ENCODE measurements at places on chromosomes 12 and 14.

GRCh38 chr12:103855896-103856657 lies 15.0 kb upstream of the NT5DC3 start:
- DNase-seq = no peak

DNA sequence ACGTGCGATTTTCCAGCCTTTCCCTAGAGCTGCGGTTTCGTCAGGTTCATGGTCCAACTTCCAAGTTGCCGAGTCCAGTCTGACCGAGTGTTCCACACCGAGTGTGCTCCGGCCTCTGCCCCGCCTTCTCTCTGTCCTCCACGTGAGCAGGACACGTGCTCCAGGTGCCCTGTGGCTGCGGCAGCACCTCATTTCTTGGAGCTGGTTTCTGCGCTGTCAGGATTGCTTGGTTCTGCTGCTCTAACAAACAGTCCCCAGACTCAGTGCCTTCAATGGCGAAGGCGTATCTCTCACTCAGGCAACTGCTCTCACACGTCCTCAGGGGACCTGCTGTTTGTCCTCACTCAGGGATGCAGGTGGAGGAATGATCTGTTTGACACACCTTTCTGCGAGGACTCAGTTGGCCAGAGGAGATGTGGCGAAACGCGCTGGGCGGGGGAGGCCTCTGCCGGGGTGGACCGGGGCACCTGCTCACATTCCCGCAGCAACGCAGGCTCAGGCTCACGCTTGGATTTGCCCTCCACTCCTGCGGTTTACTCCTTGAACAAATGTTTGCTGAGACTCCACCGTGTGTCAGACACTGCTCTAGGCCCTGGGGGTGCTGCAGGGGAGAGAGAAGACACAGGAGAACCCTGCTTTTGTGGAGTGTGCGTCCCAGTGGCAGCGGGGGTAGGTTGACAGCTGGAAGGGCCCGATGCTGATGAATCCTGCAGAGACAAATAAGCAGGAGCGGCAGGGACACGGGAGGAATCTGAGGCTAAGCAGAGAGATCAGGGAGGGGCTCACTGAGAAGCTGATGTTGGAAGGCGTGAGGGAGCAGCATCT lies 63.4 kb upstream of the FBRSL1 start:
- no peak for DNase-seq

DNA sequence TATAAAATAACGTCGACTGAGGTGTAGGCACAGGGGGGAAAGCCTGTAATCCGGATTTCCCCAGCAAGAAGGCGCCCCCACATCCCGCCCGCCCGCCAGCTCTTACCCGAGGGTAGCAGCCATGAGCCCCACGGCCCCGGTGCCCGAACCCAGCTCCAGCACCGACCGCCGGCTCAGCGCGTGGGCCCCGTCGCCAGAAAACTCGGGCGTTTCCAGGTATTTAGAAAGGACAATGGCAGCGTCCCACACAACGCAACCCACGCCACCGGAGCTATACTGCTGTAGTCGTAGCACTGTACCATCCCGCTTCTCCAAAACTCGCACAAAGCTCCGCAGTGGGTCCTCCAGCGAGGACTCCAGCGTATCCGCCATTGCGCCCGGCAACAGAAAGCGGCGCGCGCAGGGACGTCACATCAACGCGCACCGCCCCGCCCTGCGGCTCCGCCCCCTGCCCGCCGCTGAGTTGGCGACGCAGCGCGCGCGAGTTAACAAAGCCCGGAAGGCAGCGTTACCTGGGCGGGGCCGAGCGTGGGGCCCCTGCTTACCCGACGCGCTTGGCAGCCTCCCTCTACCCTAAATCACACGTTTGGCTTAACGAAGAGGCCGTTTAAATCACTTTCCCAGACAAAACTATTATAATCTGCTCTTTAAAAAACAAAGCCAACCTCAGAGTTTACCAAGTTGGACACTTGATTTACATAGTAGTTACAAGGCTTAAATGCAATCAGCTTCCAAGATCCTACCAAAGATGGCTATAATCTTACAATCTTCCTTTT lies at the start of gene VCPKMT:
Gene VCPKMT (minus strand): TSS at position 392 of the 776 bp plus-strand sequence. CDS start 20 bp downstream, at position 372.
- DNase-seq = peak; percentile 96

DNA sequence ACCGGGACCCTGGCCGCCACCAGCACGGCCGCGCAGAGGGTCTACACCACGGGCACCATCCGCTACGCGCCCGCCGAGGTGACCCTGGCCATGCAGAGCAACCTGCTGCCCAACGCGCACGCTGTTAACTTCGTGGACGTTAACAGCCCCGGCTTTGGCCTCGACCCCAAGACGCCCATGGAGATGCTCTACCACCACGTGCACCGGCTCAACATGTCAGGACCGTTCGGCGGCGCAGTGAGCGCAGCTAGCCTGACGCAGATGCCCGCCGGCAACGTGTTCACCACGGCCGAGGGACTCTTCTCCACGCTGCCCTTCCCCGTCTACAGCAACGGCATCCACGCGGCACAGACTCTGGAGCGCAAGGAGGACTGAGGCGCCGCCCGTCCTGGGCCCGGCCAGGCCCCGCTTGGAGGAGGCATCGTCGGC lies 150.1 kb downstream of the EGLN3 start:
- no peak for DNase-seq

DNA sequence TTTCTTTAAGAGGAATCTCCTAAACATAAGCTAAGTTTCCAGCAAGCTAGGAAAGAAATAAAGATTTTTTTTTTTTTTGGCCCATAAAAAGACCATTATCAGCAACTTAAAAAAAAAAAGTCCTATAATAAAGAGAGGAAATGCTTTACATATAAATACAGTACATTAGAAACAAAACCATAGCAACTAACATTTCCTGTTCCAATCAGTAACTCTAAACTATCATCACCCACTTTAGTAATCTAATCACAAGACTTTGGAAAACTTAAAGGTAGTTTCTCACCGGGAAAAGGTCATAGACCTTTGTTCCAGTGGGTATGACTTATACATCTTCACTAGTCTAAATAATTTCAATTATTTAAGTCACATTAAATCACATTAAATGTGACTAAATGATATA lies 11.1 kb downstream of the SPTSSA start:
- DNase-seq = no peak

GRCh38 chr14:68372368-68372767 lies 420.5 kb downstream of the ZFP36L1 start:
- no peak for DNase-seq

DNA sequence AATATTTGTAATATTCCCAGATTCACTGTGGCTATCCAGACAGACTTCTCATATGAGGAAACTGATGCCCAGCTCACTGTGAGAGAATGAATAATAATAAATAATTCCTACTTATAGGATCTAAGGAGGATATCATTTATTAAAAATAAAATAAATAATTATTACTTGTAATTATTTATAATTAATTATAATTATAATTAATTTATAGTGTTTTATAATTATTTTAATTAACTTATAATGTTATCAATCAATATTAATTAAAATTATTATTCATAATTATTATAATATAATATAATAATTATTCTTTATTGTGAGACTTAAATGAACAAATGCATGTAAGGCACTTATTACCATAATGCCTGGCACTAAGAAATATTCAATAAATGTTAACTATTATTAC lies 192.8 kb downstream of the GALC start:
- DNase-seq = no peak

DNA sequence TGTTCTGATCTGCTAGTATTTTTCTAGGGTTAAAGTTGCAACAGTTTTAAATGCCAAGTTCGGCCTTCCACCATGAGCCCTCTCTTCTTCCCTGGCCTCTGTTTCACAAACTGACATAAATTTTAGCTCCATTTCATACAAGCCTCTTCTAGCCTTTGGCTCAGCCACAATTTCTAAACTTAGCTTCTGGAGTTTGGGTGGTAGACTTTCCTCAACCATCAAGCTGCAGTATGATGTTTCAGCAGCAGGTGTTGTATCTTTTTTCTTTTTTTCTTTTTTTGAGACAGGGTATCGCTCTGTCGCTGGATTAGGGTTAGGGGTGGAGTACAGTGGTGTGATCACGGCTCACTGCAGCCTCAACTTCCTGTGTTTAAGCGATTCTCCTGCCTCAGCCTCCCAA lies 29.4 kb downstream of the SETD3 start:
- no peak for DNase-seq

DNA sequence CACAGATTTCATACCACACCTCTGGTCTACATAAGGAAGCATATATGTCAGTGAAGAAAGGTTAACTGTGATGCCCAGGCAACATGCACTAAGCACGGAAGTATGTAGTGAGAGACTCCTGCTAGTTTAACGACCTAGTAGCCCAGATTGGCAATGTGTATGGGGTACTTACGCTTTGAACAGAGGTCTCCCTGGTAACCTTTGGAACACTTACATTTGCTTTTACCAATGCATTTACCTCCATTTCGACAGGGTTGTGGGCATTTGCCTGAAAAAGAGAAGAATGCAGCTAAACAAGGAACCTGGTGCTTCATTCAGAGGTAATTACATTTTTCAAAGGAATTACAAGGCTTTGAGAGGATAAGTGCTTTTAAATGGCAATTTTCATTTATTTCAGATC lies 65.2 kb downstream of the WIF1 start:
- DNase-seq = peak; percentile 15

GRCh38 chr12:119910586-119910985 lies 33.5 kb upstream of the CIT start:
- DNase-seq = no peak

DNA sequence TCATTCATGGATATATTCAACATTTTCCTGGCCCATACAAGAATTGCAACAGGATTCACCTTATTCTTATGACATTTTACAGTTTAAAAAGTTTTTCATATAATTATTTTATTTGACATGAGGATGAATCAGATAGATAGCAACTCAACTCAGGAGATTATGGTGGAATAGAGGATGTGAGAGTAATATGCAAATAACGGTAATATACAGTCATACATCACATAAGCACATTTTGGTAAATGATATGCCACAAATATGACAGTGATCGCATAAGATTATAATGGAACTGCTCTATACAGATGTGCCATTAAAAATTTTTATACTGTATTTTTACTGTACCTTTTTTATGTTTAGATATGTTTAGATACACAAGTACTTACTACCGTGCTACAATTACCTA lies 24.1 kb upstream of the CRADD start:
- no peak for DNase-seq

- DNase-seq = no peak
Measured at GRCh38 chr12:34215213-34215892, 193.1 kb downstream of the ALG10 start.

GRCh38 chr12:112820796-112821195 lies 29.2 kb downstream of the RPH3A start:
- no peak for DNase-seq

DNA sequence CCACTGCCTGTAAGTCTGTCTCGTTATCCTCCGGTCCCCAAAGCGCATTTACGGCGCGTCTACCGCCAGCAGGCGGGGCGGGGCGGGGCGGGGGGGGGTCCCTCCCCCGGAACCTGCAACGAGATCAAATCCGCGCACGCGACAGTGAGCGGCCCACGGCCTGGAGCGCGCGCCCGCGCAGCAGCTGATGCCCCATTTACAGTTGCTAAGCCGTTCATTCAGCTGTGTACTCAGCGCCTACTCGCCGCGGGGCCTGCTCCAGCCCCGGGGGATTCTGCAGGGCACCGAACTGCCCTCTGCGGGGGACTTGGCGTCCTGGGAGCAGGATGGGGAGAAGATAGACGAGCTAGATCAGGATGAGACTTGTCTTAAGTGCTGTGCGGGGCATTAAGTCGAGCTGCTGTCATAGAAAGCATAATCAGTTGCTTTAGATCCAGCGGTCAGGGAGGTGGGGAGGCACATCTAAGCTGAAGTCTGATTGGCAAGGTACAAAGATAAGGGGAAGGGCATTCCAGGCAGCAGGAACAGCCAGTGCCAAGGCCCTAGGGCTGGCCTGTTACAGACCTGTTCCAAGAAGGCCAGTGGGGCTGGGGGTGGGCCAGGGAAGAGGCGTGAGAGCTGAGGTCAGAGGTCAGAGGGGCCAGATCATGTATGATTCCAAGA lies 1.4 kb upstream of the CCDC85C start:
- peak; percentile 71 for DNase-seq

DNA sequence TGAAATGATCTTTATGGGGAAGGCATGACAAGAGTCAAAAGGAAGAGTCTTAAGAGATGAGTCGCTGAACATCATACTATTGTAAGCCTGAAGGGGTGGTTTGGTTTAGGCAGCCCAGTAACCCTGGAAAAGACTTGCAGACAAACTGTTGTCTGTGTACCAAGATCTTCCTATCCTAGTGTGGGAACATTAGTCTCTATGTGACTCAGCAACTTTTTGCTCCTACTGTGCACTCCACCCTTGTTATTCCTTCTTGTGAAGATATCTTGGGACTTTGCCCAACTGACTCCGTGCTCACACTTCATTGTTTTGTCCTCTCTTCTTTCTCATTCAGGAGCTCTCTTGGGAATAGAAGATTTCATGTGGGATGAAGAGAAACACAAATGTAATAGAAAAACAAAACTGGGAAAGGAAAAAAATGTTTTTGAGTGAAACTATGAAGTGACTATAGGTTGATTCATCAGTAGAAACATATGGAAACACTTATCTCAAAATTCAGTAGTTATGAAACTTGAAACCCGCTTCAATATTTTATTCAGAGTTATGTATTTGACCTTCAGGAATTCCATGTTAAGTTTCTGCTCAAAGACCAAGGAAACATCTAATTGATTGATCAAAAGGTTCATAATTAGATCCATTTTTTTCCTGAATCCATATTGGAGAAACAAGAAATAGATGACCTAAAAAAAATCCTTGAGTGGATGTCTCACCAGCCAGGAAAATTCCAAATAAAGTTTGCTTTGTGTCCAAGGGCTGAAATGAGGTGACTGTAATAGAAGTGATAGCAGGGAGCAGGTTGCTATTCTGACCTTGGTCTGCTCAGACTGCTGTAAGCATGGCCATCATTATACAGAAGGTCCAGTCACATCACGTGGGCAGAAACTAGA lies 67.2 kb downstream of the BTG1 start:
- no peak for DNase-seq

GRCh38 chr12:2080604-2081003 lies 27.8 kb downstream of the CACNA1C start:
- DNase-seq = no peak

DNA sequence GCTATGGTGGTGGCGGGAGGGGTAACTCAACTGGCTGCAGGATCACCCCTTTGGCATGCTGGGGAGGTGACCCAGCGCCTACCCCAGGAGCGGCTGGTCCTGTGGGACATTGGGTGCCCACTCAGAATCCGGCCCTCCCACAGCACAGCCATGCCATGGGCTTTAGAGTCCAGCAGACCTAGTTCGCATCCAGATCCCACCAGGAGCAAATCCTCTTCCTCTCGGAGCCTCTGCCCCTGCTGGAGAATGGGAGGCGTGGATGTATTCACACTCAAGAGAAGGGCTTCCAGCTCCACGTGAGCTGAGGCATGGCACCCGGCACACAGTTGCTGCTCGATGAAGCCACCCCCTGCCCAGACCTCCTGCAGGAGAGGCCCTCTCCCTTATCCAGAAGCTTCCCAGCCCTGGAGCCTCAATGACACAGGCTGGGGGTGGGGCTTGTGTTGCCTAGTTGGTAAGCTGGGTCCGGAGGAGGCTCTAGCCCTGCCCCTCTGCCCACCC lies 17.7 kb downstream of the FAM222A start:
- no peak for DNase-seq

- DNase-seq = no peak
Measured at GRCh38 chr12:110005319-110005973, 6.2 kb downstream of the ANKRD13A start.

- DNase-seq = no peak
Measured at GRCh38 chr12:31321897-31322228, 4.1 kb downstream of the SINHCAF start.

GRCh38 chr14:77265561-77266335 lies 5.3 kb downstream of the NGB start:
- no peak for DNase-seq

All from NCI-H1105 (cell line).